ENCODE measurements at places on chromosomes 5 and 9. TPM values are rescaled to one million over a fixed set of nuclear protein-coding genes. Genes with fewer than 3 reads are reported as not detected.

The MAMDC2 gene
- not detected for total RNA-seq

The STK32A gene
- not detected for total RNA-seq

- no peaks in the 10 kb centered on the region for H3K27me3 ChIP-seq
- no peak overlapping the region for H3K4me3 ChIP-seq
- no peaks in the 10 kb centered on the region for H3K36me3 ChIP-seq
- H3K27ac ChIP-seq, result no peak overlapping the region
- no peak for DNase-seq
These were observed 106.8 kb upstream of the NREP start for GRCh38 chr5:111863801-111864200.

The PCDHA1 gene
- not detected for total RNA-seq

GRCh38 chr9:114017741-114018715 lies 60.1 kb downstream of the AMBP start:
- no peak overlapping the region for H3K4me3 ChIP-seq
- no peaks in the 10 kb centered on the region for H3K4me1 ChIP-seq
- H3K36me3 ChIP-seq, result no peaks in the 10 kb centered on the region
- no peak overlapping the region for H3K27ac ChIP-seq
- DNase-seq, result peak; percentile 2

The NUTM2G gene
- not detected for total RNA-seq

- no peaks in the 10 kb centered on the region for H3K27me3 ChIP-seq
- DNase-seq, result peak; percentile 69
These were observed 54.4 kb downstream of the GNAQ start for GRCh38 chr9:77977210-77977611.

The FOXD4L3 gene
- total RNA-seq, result 0.29 TPM

GRCh38 chr5:138095100-138095907 lies 11.5 kb downstream of the WNT8A start:
- DNase-seq, result no peak
- peaks cover 6% of the 10 kb centered on the region for H3K27me3 ChIP-seq
- no peak overlapping the region for H3K4me3 ChIP-seq
- no peak overlapping the region for H3K27ac ChIP-seq

The BHMT2 gene
- total RNA-seq, result not detected

The ACTL7A gene
- not detected for total RNA-seq
